Activated T-cell treated with anti-CD3 and anti-CD28 coated beads, Interleukin-2, amount 50 U/mL, for 4 hours (primary cell): ENCODE measurements at places on chromosomes 11 and 22. TPM values are rescaled to one million over a fixed set of nuclear protein-coding genes. Genes with fewer than 3 reads are reported as not detected.

Gene NRGN
- 1.6 TPM for total RNA-seq

Gene LIPT2
- 3.2 TPM for total RNA-seq

Gene TSKU
- total RNA-seq = 0.30 TPM

- DNase-seq = no peak
These were observed 9.4 kb downstream of the HIPK3 start for GRCh38 chr11:33266393-33267215.

- no peak for DNase-seq
These were observed 30.9 kb downstream of the C22orf31 start for GRCh38 chr22:29030618-29031226.

DNA sequence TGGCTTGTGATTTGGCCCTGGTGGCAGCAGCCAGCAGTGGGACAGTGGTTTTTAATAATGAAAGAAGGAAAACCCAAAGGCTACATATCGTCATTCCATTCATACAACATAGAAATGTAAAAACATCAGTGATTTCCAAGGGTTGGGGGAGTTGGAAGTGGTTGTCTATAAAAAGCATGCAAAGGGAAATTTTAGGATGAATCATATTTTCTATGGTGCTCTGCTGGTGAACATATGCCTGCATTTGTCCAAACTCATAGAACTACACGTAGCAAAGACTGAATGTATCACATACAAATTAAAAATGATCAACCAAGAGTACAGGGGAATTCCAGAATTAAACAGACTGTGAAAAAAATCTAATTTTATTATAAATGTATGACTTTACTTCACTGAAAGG is 11.1 kb downstream of the OR5B3 start:
- no peak for DNase-seq

- DNase-seq = no peak
These were observed 89.7 kb downstream of the LARGE2 start for GRCh38 chr11:46012185-46012584.

- no peak for DNase-seq
These were observed 1018.6 kb downstream of the TBC1D22A start for GRCh38 chr22:47781024-47781423.

Gene OR51B6
- total RNA-seq = not detected

DNA sequence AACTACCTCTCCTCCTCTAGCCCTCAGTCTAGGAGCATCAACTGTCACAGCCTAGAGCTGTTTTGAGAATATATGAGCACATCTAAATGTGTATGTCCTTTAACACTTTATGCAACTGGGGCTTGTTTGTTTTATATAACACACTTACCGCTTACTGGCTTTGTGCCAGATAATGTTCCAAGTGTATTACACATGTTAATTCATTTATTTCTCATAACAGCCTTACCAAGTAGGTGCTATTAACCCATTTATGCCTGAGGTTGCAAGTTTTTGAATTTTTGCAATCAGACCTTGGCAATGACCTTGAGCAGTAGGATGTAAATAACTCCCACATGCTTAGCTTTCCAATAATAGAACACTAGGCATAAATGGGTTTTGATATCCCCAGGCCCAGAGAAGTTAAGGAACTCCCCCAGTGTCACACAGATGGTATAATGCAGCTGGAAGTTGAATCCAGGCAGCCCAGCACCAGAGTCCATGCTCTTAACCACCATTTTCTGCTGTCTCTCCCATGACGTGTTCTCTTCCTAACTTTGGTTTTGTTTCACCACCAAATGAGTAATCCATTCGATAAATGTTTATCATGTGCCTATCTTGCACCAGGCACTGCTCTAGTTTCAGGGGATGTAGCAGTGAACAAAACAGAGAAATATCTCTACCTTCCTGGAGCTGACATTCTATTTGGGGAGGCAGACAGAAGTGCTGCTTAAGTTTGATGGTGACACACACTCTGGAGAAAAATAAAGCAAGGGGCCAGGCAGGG is 23.1 kb downstream of the PRDM11 start:
- no peak for DNase-seq

Gene ARHGAP20
- 0.03 TPM for total RNA-seq

Gene HIC2
- total RNA-seq = 8.1 TPM

- no peak for DNase-seq
These were observed 20.9 kb downstream of the MICALL1 start for GRCh38 chr22:37926771-37927636.

Gene MOV10L1
- not detected for total RNA-seq

Gene CCDC81
- total RNA-seq = 0.37 TPM

Gene C11orf42
- not detected for total RNA-seq

Gene GPR137
- 43.9 TPM for total RNA-seq

- DNase-seq = no peak
These were observed 43.7 kb downstream of the OSBPL5 start for GRCh38 chr11:3121416-3121815.

DNA sequence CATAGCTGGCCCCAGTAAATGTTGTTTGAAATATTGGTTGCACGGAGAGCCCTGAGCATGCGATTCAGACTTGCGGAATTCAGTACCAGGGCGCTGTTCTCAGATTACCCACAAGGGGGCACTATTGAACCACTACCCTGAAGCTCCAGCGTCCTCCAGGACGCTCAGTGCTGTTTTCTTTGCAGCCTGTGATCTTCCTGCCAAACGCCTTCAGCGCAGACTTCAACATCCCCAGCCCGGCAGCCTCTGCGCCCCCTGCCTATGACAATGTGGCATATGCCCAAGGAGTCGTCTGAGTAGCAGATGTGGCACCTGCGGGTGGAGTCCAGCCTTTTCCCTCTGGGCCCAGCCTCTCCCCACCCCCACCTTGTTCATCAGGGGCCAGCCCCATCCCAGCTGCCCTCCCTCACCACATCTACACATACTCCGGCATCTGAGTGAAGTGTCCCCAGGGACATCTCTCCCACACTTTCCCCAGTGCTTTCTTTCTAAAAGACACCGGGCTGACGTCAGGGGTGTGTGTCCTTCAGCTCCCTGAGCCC is 9.6 kb upstream of the MS4A10 start:
- DNase-seq = peak; percentile 80

Gene RASD2
- 0.08 TPM for total RNA-seq
